ENCODE measurements at places on chromosomes 1 and 21. TPM values are rescaled to one million over a fixed set of nuclear protein-coding genes. Genes with fewer than 3 reads are reported as not detected.

DNA sequence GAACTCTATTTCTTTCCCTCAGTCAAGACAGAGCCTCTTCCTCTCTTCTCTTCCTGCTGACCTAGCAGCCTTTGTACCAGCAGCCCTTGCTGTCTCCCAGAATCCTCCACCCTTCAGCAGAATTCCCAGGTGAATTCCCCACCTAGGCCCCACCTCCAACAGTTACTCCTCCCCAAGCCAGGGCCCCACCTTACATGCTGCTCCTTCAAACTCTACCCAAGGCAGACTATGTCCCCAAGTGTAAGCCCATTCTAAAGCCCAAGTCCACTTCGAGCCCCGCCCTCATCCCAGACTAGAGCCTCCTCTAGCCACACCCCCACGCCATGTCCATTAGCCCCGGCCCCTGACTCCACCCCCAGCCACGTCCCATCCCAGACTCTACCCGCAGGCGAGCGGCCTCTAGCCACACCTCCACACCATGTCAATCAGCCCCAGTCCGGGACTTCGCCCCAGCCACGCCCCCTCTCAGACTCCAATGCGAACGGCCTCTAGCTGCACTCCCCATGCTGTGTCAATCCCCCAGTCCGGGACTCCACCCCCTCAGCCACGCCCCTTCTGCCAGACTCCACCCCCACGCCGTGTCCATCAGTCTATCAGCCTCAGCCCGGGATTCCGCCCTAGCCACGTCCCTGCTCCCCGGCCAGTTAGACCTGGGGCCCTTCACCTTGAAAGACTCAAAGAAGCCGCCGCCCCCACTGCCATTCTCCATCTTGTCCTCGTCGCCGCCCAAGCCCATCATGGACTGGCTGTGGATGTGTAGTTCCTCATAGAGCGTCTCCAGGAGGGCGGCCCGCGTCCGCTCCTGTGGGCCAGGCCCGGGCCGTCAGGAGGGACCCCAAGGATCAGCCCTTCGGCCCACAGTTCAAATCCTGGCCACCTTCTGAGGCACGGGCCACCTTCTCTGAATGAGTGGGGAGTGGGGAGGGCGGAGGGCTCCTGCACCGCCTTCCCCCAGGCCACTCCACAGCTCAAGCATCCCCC, 61.3 kb downstream of the RAP1GAP start:
- H3K27ac ChIP-seq = no peak overlapping the region
- H3K4me1 ChIP-seq = peaks cover 6% of the 10 kb centered on the region
- H3K27me3 ChIP-seq = no peaks in the 10 kb centered on the region
- H3K4me3 ChIP-seq = peak overlapping the region; percentile 33
- peak; percentile 99 for DNase-seq

GRCh38 chr21:32330784-32331311, 32.2 kb downstream of the MRAP start:
- H3K4me3 ChIP-seq = no peak overlapping the region
- H3K4me1 ChIP-seq = peaks cover 4% of the 10 kb centered on the region
- no peaks in the 10 kb centered on the region for H3K27me3 ChIP-seq
- no peak for DNase-seq
- peaks cover 93% of the 10 kb centered on the region for H3K36me3 ChIP-seq
- no peak overlapping the region for H3K27ac ChIP-seq

- H3K27me3 ChIP-seq = no peaks in the 10 kb centered on the region
- no peak overlapping the region for H3K27ac ChIP-seq
- H3K4me3 ChIP-seq = no peak overlapping the region
- H3K36me3 ChIP-seq = no peaks in the 10 kb centered on the region
Observed at GRCh38 chr1:164716992-164717703, 158.2 kb downstream of the PBX1 start.

- H3K4me3 ChIP-seq = no peak overlapping the region
- H3K36me3 ChIP-seq = no peaks in the 10 kb centered on the region
- no peaks in the 10 kb centered on the region for H3K4me1 ChIP-seq
- H3K27ac ChIP-seq = no peak overlapping the region
- peak; percentile 55 for DNase-seq
Observed at GRCh38 chr1:34711485-34711884, 43.4 kb upstream of the GJB5 start.

DNA sequence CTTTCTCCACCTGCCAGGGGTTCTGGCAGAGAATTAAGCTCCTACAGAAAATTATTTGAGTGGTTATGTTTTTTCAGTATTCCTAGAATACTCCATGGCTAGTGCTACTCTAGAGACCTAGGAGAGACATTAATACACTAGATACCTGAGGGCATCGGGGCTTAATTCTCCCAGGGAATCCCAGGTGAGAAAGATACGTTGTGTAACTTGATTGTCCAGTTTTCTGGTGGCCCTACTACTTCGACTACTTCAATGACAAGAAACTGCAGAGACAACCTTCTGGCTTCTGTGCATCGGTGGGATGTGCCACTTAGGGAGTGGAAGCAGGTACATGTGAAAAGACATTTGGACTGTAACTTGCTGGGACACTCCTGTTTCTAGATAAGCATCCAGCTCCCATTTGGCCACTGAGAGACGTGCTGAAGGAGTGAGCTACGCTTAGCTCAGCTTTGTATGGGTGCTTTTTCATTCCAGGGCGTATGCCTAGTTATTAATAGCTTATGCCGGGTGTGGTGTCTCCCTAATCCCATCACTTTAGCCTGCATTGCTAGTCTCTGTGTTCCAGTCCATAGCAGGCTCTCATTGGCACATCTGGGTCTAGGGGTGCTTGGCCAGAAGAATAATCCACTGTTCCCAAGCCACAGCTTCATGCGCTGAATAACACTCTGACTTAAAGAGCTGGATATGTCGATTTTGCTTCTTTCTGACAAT, 300.7 kb downstream of the SIPA1L2 start:
- H3K4me1 ChIP-seq = no peaks in the 10 kb centered on the region
- DNase-seq = no peak
- H3K4me3 ChIP-seq = no peak overlapping the region
- H3K36me3 ChIP-seq = no peaks in the 10 kb centered on the region
- no peak overlapping the region for H3K27ac ChIP-seq

GRCh38 chr1:150420560-150421265, 56.8 kb downstream of the RPRD2 start:
- peaks cover 42% of the 10 kb centered on the region for H3K36me3 ChIP-seq
- DNase-seq = no peak
- peaks cover 23% of the 10 kb centered on the region for H3K4me1 ChIP-seq

DNA sequence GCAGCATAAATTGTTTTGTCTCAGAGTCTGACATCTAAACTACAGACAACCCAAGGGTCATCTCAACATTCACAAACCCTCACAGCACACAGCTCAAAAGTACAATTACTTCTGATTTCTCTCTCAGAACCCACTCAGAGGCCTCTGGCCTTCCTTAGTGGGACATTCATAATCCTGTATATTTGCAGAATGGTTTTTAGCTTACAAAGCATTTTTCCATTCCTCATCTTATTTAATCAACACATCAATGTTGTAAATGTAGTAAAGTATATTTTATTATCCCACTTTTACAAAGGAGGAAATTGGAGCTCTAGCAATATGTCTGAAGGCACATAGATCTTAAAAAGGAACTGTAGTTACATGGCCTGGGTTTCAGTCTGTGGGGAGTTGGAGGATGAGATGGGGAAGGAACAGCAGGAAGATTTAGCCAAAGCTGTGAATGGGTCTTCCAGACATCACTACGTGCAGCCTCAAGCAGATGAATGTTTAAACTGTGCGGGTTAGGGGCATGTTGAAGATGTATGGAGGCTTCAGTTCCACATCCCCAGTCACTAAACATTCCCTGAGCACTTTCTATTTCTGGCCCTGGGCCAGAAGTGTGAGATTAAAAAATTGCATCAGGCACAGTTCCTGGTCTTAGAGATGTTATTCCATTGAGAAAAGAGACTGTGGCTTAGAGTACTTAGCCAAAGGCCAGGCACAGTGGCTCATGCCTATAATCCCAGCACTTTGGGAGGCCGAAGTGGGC, 13.3 kb downstream of the AKNAD1 start:
- no peak overlapping the region for H3K27ac ChIP-seq
- H3K4me1 ChIP-seq = no peaks in the 10 kb centered on the region
- DNase-seq = no peak
- no peaks in the 10 kb centered on the region for H3K36me3 ChIP-seq
- H3K4me3 ChIP-seq = no peak overlapping the region
- no peaks in the 10 kb centered on the region for H3K27me3 ChIP-seq

GRCh38 chr1:31248276-31248675, 8.6 kb upstream of the NKAIN1 start:
- no peaks in the 10 kb centered on the region for H3K4me1 ChIP-seq
- no peak for DNase-seq
- no peaks in the 10 kb centered on the region for H3K36me3 ChIP-seq
- no peaks in the 10 kb centered on the region for H3K27me3 ChIP-seq

DNA sequence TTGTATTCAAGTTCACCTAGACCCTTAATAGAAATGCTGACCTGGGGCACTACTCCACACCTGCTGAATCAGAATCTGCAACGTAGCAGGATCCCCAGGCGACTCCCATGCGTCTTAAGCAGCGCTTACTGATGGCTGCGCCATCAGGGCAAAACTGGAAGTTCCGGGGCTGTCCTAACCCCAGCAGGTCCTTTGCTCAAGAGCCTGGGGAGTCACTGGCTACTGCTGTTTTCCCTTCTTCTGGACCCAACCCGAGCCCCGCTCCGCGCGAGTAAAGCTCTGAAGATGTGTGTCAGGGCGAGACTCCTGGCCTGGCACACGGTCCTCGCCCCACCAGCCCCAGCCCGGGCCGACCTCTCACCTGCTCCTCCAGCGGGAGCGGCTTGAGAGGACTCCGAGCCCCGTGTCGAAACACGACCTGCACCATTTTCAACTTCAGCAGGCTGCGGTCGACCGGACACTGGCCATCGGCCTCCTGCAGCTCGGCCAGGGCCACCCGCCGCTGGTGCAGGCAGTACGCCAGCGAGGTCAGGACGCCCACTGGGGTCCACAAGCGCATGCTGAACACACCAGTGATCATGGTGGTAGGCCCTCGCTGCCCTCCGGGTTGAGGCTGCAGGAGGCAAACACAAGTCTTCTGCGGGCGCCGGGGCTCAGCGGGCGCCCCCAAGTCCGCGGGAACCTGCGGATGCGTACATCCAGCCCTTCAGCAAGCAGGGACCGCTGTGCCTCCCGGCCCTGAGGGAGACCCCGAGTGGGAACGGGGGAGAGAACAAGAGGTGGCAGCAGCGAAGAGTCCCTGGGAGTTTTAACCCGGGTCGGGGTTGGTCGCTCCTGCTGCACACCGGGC, 630 bp downstream of the ACP6 start:
- peak overlapping the region; percentile 67 for H3K4me3 ChIP-seq
- DNase-seq = peak; percentile 43
- no peaks in the 10 kb centered on the region for H3K36me3 ChIP-seq
- no peak overlapping the region for H3K27ac ChIP-seq
- no peaks in the 10 kb centered on the region for H3K27me3 ChIP-seq

GRCh38 chr1:182770232-182770631, 19.3 kb upstream of the NPL start:
- no peak overlapping the region for H3K27ac ChIP-seq
- no peaks in the 10 kb centered on the region for H3K4me1 ChIP-seq

- H3K36me3 ChIP-seq = no peaks in the 10 kb centered on the region
- H3K27ac ChIP-seq = no peak overlapping the region
- H3K4me1 ChIP-seq = no peaks in the 10 kb centered on the region
- DNase-seq = peak; percentile 55
- H3K27me3 ChIP-seq = no peaks in the 10 kb centered on the region
Observed at GRCh38 chr1:219566951-219567947, 45.7 kb downstream of the ZC3H11B start.

GRCh38 chr1:55257958-55258357, 42.8 kb upstream of the USP24 start:
- H3K27ac ChIP-seq = no peak overlapping the region
- no peaks in the 10 kb centered on the region for H3K27me3 ChIP-seq
- no peaks in the 10 kb centered on the region for H3K36me3 ChIP-seq

DNA sequence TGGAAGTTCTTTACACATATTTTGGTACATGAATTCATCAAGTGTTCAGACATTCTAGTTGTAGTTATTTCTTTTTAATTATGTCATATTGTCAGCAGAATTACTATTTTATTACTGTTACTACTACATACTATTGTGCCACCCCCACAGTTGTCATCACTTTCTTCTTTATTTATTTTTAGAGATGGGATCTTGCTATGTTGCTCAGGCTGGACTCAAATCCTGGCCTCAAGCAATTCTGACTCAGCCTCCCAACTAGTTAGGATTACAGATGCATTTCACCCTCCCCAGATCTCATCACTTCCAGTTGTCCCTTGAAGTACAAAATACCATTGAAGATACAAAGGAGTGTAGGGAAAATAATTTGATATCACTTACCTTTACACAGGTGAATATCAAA, 258.0 kb downstream of the KCTD3 start:
- no peak overlapping the region for H3K27ac ChIP-seq
- no peaks in the 10 kb centered on the region for H3K36me3 ChIP-seq
- H3K4me1 ChIP-seq = no peaks in the 10 kb centered on the region
- DNase-seq = no peak

DNA sequence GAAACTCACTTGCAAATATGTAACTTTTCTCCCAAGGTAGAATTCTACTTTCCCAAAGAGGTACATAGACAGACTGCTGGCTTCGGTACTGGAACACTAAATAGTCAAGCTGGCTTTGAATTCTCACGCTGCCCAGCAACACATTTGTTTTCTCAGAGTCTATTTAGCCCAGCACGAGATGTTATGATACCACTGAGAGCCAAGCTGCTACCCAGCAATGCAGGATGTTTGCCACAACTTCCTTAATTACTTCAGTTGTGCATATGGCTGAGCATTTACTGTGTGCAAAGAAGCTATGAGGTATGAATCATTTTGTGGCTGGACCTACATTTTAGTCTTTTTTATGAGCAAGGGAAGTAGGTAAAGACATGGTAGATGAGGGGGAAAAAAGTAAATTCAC, 793.2 kb downstream of the PLA2G4A start:
- H3K4me1 ChIP-seq = no peaks in the 10 kb centered on the region
- H3K4me3 ChIP-seq = no peak overlapping the region
- H3K27ac ChIP-seq = no peak overlapping the region
- DNase-seq = no peak
- H3K27me3 ChIP-seq = no peaks in the 10 kb centered on the region

- no peaks in the 10 kb centered on the region for H3K27me3 ChIP-seq
- H3K36me3 ChIP-seq = no peaks in the 10 kb centered on the region
Observed at GRCh38 chr1:109895720-109896504, 14.7 kb upstream of the CSF1 start.

- H3K4me1 ChIP-seq = no peaks in the 10 kb centered on the region
- H3K27me3 ChIP-seq = no peaks in the 10 kb centered on the region
- no peaks in the 10 kb centered on the region for H3K36me3 ChIP-seq
- DNase-seq = no peak
Observed at GRCh38 chr1:54439550-54440223, 33.5 kb upstream of the SSBP3 start.

- no peak overlapping the region for H3K27ac ChIP-seq
- no peak overlapping the region for H3K4me3 ChIP-seq
- H3K36me3 ChIP-seq = no peaks in the 10 kb centered on the region
- H3K4me1 ChIP-seq = no peaks in the 10 kb centered on the region
Observed at GRCh38 chr21:27425574-27425973, 458.7 kb upstream of the ADAMTS5 start.

GRCh38 chr1:117623698-117624097, 17.9 kb downstream of the TENT5C start:
- no peak overlapping the region for H3K27ac ChIP-seq
- peaks cover 19% of the 10 kb centered on the region for H3K4me1 ChIP-seq
- no peak overlapping the region for H3K4me3 ChIP-seq
- H3K27me3 ChIP-seq = no peaks in the 10 kb centered on the region
- H3K36me3 ChIP-seq = no peaks in the 10 kb centered on the region

The BEND5 gene
- total RNA-seq = not detected

The CLCA4 gene
- not detected for total RNA-seq

The KRTAP19-4 gene
- total RNA-seq = not detected

The HAO2 gene
- not detected for total RNA-seq

The RUNX3 gene
- total RNA-seq = 35.2 TPM

The C1orf185 gene
- not detected for total RNA-seq

The DNAJC6 gene
- total RNA-seq = 0.37 TPM

The LCE6A gene
- total RNA-seq = not detected

The ATP6V1G3 gene
- not detected for total RNA-seq

The DMBX1 gene
- not detected for total RNA-seq

The WNT2B gene
- total RNA-seq = not detected

Data from Karpas-422 (cell line).